ENCODE measurements at places on chromosomes 2 and 18.

GRCh38 chr2:31440764-31441163 lies 26.2 kb upstream of the XDH start:
- DNase-seq: no peak

DNA sequence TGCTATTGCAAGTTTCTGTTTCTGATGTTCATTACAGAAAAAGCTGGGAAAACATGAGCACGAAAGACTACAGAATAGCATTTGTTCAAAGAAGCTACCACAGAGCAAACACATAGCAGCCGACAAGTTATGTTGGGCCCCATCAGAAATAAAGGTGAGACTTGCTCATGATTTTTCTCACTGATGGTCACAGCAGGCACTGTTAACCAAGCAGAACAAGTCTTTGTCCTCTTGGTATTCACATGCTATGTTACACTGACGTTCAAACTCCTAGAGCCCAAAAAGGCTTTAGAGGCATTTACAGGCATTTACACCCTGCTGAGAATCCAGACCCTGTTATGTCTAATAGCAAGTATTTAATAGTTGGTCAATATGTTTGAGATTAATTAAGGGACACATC lies 235.0 kb upstream of the HNMT start:
- no peak for DNase-seq

- no peak for DNase-seq
Measured at GRCh38 chr2:65291216-65292105, 63.8 kb downstream of the ACTR2 start.

GRCh38 chr2:153464395-153464794 lies 14.2 kb downstream of the RPRM start:
- DNase-seq: no peak

GRCh38 chr2:84257831-84258230 lies 201.2 kb downstream of the SUCLG1 start:
- no peak for DNase-seq

GRCh38 chr2:9844036-9844483 lies 786 bp downstream of the TAF1B start:
- no peak for DNase-seq

DNA sequence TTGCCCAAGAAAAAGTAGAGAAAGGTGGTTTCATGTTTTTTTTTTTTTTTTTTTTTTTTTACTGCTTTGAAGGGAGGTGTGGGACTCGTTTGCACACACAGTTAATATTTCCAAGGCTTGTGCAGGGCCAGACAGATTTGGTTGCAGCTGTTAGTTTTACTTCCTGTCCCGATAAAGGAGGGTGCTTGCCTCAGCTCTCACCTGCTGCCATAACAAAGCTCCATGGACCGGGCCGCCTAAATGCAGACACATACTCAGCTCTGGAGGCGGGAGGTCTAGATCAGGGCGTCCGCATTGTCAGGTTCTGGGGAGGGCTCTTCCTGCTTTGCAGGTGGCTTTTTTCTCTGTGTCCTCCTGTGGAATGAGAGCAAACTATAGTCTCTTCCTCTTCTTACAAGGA lies 69.9 kb downstream of the ODC1 start:
- no peak for DNase-seq

- no peak for DNase-seq
Measured at GRCh38 chr18:43855376-43855775, 578.1 kb upstream of the SYT4 start.

GRCh38 chr2:45353879-45354278 lies 257.2 kb downstream of the SRBD1 start:
- no peak for DNase-seq

Data from ecto neural progenitor cell (in vitro differentiated cells).